ENCODE measurements at places on chromosomes 1 and 21.

DNA sequence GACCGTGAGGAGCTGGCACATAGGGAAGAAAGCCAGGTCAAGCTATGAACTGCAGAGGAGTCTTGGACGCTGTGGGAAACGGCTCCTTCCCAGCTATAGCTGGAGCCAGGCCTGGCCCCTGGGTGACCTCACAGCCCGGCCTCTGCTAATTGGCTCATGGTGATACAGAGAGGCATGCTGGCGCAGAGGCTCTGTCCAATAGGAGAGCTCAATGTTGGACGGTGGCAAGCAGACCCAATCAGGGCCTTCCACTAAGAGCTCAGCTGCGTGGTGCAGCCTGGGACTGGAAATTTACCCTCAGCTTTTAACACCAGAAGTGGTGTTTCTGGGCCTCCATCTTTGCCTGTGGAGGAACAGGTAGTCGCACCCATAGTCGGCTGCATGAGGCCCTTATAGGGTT, 64.4 kb upstream of the GRHL3 start:
- no peak for DNase-seq

DNA sequence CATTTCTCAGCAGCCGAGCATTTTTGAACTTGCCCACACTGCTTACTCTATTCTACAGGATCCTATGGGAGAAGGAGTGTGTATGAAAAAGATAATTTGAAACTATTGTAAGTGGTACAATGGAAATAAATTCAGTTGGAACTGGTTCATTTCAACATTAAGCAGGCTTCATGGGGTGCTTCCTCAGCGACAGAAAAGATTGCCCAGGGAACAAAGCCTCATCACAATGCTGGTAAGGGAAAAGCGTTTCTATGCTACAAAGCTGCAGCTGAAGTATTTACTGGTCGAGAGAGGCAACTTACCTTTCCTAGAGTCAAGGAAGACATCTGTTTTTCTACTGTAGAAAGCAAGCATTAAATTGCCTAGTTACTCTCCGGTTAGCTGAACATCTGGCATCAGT, 568.2 kb upstream of the ZP4 start:
- DNase-seq = no peak

- no peak for DNase-seq
Observed at GRCh38 chr1:15762546-15762945, 4.0 kb downstream of the FBLIM1 start.

DNA sequence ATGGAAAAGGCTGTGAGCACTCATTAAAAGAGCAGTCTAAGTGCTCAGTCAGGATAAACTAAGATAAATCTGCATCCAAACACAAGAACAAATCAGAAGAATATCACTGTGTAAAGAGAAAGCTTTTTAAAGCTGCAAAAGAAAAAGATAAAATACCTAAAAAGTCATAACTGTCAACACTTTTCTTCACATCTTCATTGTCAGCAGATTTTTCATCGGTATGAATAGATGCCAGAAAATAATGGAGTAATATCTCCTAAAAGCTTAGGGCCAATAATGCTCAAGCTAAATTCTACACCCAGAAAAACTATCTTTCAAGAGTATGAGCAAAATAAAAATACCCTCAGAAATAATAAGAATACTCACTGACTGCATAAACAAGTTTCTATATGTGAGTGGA, 54.0 kb upstream of the PALMD start:
- DNase-seq = no peak

- no peak for DNase-seq
Observed at GRCh38 chr1:186330758-186331157, 44.3 kb downstream of the TPR start.

GRCh38 chr1:219460081-219460895, 152.6 kb downstream of the ZC3H11B start:
- no peak for DNase-seq

DNA sequence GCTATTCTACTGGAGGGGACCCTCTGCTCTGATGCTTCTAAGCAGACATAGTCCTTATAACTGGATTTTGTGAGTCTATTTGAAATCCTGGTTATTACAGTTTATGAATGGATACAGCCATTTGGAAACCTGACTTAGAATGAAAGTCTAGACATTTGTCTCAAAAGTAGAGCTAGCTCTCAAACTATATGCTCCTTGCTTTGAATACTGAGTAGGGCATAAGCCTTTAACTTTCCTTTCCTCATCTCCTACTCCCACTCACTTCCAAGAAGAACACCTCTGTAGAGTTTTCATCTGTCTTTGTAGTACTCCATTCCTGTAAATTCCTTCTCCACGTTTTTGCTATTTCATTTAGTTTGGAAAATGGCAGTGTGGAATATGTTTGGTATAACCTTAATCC, 9.0 kb upstream of the ARID1A start:
- no peak for DNase-seq

- DNase-seq = no peak
Observed at GRCh38 chr1:229434005-229434640, at the start of gene ACTA1. ACTA1 (minus strand) TSS chr1:229434094; CDS start chr1:229433115, 979 bp downstream.

- no peak for DNase-seq
Observed at GRCh38 chr21:16969636-16970035, 543.2 kb upstream of the CXADR start.

- no peak for DNase-seq
Observed at GRCh38 chr1:60746278-60746791, 336.0 kb upstream of the NFIA start.

DNA sequence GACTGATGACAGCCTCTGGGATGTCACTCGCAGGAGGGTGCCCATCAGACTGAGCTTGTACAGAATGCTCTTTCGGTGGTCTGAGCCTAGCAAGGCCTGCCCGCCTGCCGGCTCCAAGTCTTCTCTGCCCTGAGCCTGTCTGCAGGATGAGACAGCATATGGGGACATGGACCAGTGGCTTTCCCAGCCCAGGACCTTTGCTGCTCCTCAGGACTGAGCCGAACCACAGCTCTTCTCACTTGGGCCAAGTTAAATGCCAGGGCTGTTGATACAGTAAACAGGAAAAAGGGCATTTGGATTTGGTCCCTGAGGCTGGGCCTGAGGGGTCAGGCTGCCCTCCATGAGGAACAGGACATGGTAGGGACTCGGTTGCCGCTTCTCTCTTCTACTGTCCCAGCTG, 64.3 kb upstream of the EPS8L3 start:
- DNase-seq = no peak

- DNase-seq = no peak
Observed at GRCh38 chr1:61591351-61591750, 133.6 kb downstream of the TM2D1 start.

DNA sequence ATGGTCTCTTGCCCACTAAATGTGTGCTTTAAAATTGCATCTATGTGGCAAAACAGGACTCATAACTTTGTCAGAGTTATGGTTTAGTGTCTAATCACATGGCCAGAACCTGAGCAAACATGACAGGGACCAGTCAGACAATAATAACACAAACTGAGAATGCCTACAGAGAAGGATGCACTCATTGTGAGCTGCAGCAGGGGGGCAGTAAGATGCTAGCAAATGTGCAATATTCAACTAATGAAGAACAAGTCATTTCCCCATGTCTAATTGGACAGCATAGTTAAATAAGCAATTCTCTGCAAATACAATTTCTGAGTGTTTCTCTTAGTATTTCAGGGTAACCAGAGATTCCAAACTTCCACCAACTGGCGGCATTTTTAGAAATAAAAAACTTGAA, 30.8 kb downstream of the SPAG17 start:
- DNase-seq = no peak

GRCh38 chr1:219119839-219120238, 53.8 kb upstream of the LYPLAL1 start:
- no peak for DNase-seq

GRCh38 chr1:25187077-25187476, 45.2 kb downstream of the SYF2 start:
- DNase-seq = no peak

DNA sequence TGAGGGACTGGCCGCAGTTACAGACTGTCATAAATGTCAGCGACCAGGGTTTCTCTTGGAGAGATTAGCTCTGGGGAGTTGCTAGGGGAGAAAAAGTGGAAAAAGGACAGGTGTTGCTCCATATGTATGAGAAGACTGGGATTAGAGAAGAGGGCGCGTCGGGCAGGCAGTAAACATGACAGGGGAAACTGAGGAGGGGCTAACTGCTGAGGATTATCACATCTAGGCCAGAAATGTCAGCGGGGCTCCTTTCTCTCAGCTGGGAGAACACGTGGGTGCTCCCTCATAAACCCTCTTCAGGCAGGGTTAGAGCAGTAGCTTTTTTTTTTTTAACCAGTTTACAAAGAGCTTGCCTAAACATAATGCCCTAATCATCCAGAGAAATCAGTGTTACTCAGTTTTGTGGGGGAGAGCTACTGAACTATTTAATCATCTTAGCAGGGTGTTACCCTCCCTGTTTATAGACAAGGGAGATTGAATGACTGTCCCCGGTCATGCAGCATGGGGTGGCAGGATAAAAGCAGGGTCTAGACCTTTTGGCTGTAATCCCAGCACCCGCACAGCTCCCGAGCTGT, 35.2 kb downstream of the ELAPOR1 start:
- DNase-seq = no peak

DNA sequence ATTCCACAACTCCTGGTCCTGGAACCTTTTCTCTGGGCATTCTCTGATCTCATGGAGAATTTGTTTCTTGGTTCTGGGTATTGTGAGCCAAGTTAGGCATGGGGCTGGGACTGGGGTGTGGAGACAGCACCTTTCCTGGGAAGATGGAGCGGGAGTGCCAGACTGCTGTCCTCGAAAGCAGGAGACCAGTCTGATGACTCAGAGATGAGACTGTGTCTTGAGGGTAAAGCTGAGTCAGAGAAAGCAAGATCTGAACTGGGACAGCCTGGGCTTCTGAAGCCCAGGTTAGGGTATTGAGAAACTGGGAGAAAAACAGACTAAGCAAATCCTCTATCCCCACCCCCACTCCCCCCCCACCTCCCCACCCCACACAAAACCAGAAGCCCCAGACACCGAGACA, 2.2 kb upstream of the KANK4 start:
- DNase-seq = peak; percentile 15

DNA sequence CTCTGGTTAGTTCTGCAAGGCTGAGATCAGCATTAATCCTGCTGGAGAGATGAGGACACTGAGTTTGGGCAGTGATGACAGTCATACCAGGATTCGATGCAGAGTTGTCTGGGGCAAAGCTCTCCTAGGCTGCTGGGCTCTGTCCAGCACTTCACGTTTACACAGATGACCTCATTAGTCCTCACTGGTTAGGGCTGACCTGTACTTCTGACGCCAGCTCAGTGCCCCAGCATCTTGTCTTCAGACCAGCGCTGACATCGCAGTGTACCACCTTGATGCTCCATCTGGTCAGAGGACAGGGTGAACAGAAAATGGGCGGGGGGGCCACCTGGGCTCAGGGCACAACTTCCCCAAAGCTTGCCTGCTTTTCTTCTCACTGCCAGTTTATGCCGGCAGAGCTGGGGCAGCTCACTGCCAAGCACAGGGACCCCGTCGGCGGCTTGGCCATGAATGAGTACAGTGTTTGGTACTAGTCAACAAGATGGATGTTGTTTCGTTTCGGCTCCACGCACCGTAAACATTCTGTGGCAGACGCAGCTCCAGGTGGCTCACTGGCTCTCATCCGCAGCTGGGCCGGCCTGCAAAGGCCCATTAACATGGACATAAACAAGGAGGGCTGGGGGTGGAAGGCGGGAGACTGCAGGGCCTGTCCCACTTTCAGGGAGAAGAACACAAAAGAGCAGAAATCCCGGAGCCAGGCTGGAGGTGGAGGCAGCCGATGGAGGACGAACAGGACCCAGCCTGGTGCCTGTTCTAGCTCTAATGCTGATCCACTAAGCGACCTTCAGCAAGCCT, 118.7 kb downstream of the GLIS1 start:
- no peak for DNase-seq

- no peak for DNase-seq
Observed at GRCh38 chr21:45618846-45619485, 24.6 kb upstream of the PCBP3 start.

GRCh38 chr1:174954671-174955669, 44.8 kb upstream of the CACYBP start:
- no peak for DNase-seq

GRCh38 chr1:27045973-27046558, 33.4 kb upstream of the TENT5B start:
- DNase-seq = no peak
